ENCODE measurements at places on chromosomes 3 and 15. TPM values are rescaled to one million over a fixed set of nuclear protein-coding genes. Genes with fewer than 3 reads are reported as not detected.
A peak's percentile ranks its signal among the peaks of the same experiment; 100 is the strongest.

Gene TUSC7
- not detected for total RNA-seq

Gene SPINT1
- total RNA-seq = 0.55 TPM

Gene LYSMD2
- total RNA-seq = 4.2 TPM

Gene WWTR1
- total RNA-seq = 39.1 TPM

Gene HIGD1A
- 377 TPM for total RNA-seq

Gene FBLN2
- total RNA-seq = 56.7 TPM

Gene FEZF2
- not detected for total RNA-seq

Gene PDHB
- 195 TPM for total RNA-seq

Gene CPNE4
- total RNA-seq = 17.9 TPM

Gene AMIGO3
- total RNA-seq = not detected

Gene DPPA2
- total RNA-seq = not detected

Gene SERPINI1
- total RNA-seq = 10.6 TPM

Gene THAP10
- 5.6 TPM for total RNA-seq

DNA sequence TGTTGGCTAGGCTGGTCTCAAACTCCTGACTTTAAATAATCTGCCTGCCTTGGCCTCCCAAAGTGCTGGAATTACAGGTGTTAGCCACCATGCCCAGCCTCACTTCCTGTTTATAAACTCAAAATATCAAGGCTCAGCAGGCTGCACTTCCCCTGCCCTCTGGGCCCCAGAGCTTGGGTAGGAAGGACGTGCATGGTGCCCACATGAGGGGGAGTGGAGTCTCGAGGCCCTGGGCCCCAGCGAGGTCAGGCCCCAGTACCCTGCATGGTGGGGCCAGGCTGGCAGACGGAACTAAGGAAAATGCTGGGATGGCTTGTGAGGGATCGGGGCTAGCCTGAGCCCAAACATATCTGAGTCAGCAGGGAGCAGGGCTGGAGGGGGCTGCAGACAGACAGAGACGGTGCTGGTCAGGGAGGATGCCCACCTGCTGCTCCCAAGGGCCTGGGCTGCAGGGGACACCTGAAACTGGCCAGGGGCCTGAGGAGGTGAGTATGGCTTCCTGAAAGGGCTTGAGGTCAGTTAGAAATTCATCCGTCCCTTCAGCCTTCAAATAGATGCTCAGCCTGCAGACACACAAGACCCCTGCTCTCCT is 5.1 kb downstream of the SPTBN5 start:
- DNase-seq = no peak

- peak; percentile 83 for DNase-seq
Measured at GRCh38 chr15:73800662-73801345, 47.7 kb upstream of the INSYN1 start.

DNA sequence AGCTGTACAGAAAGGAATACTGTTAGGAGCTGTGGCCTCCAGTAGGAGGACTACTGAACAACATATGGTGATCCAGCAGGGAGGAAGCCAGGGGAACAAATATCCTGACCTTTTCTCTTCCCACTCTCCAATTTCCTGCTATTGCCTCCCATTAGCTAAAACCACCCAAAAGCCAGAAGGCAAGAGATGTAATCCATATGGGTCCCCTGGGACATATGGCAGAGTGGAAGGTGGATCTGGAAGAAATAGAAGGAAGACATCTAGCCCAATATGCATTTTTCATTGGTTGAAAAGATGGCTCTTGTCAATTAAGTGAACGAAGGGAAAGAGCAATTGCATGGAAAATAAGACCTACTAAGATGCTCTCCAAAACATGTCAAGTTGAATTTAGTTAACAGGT is 167.2 kb downstream of the CNTN3 start:
- DNase-seq = no peak

- DNase-seq = no peak
Measured at GRCh38 chr3:149368201-149368673, 9.2 kb downstream of the TM4SF1 start.

GRCh38 chr3:128311441-128311844 is 155.2 kb downstream of the DNAJB8 start:
- DNase-seq = peak; percentile 71

DNA sequence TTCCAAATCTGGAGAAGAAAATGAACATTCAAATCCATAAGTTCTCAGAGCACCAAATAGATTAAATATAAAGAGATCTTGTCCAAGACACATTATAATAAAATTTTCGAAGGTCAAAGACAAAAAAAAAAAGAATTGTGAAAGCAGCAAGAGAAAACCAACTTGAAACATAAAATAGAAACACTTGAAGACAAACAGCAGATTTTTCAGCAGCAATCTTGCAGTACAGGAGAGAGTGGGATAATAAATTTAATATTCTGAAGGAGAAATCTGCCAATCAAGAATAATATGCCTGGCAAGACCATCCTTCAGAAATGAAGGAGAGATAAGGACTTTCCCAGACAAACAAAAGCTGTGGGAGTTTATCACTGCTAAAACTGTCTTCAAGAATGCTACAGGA is 150.5 kb upstream of the COL8A1 start:
- DNase-seq = no peak

DNA sequence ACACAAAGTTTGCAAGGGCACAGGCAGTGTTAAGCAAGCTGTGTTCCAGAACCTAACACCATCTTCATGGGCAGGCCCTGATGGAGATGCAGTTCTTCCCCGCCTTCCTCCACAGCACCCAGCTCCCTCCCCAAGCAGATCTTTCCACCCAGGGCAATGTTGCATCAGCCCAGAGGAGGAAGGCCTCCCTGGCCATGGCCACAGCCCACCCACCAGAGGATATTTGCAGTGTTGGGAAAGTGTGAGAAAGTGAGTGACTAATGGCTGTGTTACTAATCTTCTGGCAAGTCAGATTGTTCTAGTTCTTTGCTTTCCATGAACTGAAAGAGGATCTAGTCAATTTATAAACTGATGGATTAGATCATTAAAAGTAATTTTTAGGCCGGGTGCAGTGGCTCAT is 42.0 kb upstream of the ATP10A start:
- no peak for DNase-seq

GRCh38 chr3:31288641-31289100 is 244.1 kb upstream of the STT3B start:
- peak; percentile 21 for DNase-seq

- no peak for DNase-seq
Measured at GRCh38 chr3:147449669-147450068, 40.5 kb downstream of the ZIC1 start.

DNA sequence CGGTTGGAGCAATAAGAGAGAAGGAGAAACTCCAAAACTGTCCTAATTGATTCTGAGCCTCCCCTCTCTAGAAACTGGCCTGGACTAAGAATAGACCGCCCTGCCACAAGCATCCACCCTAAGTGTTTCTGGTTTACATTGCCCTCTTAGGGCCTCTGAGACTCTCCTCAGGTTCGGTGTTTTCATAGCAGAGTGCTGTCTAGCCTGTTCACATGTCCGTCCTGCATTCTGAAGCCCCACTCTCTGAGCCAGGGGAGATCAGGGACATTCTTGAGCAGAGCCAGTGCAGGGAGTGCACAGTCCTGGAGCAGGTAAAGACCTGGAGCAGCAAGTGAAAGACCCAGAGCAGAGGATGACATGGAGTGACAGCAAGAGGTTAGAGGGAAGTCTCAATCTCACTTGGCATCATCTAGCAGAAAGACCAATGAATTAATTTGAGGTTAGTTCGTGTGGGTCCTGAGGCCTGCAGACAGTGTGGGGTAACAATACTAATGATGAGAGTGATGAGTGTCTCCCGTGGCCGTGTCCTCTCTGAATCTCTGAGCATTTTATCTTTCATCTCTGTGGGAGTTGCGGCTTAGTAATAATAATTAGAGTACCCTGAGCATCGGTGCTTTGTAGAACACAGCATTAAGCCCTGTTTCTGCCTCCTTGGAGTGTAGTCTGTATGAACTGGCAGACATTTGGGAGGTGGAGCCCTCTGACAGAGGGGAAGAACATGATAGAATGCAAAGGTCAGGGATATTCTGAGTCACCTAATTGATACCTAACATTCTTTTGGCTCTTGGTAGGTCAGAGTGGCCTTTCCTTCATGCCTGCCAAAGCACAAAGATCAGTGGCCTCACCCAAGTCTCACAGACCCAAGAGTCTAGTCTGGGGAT is 24.6 kb downstream of the MAPKBP1 start:
- no peak for DNase-seq

GRCh38 chr15:64865998-64866520 is 24.3 kb downstream of the PLEKHO2 start:
- DNase-seq = no peak

GRCh38 chr3:183555541-183556081 is at the start of gene KLHL6:
Gene KLHL6 (minus strand): TSS chr3:183555706. CDS start chr3:183555653, 53 bp downstream.
- DNase-seq = peak; percentile 46

DNA sequence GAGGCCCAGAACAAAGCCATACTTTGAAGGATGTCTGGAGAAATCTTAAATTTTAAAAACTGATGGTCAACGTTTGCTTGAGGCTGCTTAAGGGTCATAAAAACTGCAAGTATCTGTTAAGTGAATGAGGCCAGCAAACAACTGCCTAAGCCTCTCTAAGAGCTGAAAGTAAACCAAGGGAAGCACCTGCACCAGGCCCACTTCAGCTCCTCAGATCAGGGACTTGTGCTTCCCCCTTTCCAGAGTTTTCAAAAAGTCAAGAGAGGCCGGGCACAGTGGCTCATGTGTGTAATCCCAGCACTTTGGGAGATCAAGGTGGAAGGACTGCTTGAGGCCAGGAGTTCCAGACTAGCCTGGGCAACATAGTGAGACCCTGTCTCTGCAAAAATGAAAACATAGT is 9.1 kb downstream of the FBXL22 start:
- no peak for DNase-seq

GRCh38 chr3:9028134-9028533 is 64.9 kb upstream of the RAD18 start:
- DNase-seq = peak; percentile 95

GRCh38 chr3:128933922-128934253 is 54.5 kb downstream of the ACAD9 start:
- no peak for DNase-seq

DNA sequence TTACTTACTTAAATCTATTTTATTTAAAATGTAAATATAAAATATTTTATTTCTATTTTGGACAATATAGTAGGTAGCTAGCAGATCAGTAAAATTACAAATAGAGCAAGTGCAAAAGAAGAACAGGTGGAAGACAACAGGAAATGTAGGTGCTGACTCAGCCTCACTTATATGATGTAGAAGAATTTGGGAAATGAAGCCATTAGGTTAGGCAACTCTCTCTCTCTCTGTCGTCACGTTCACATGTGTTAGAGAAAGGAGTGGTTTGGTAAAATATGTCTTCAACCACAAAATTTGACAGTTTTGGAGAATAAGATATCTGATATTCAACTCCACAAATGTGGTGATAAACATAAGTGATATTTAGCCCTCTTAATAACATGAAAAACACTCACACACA is 532.5 kb upstream of the KCNMB2 start:
- no peak for DNase-seq

DNA sequence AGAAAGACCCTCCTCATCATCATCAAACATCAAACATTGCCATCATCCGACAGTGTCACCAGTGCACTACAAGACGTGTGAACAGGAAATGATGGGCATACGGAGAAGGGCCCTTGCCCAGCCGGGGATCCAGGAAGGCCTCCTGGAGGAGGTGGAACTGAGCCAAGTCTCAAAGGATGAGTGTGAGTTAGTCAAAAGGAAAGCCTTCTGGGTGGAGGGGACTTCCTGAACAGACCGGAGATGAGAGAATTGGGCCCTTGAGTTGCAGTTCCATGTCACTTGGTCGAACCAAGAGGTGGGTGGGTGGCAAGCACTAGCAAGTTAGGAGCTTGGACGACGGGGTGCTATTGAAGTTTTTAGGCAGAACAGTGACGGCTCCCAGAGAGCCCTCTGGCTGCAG is 8.5 kb downstream of the SEMA4B start:
- no peak for DNase-seq

GRCh38 chr15:64571857-64572291 is 111.5 kb downstream of the ZNF609 start:
- DNase-seq = no peak

DNA sequence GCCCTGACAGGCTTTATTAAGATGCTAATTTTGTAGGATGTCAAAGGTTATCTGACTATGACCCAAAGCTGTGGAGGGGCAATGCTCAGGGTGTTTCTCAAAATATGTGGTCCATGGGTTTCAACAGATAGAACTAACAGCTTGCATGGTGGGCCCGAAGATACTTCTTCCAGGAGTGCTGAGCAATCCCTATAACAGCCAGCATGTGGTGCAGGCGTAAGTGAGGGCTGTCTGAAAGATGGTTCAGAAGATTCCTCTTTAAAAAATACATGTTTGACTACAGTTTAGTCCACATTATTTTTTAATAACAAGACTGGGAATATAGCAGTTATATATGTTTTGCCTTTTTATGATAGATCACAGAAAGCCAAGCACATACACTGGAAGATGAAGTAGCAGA is 7.6 kb downstream of the SCG3 start:
- DNase-seq = no peak

GRCh38 chr3:120625159-120625586 is 29.0 kb downstream of the NDUFB4 start:
- no peak for DNase-seq

DNA sequence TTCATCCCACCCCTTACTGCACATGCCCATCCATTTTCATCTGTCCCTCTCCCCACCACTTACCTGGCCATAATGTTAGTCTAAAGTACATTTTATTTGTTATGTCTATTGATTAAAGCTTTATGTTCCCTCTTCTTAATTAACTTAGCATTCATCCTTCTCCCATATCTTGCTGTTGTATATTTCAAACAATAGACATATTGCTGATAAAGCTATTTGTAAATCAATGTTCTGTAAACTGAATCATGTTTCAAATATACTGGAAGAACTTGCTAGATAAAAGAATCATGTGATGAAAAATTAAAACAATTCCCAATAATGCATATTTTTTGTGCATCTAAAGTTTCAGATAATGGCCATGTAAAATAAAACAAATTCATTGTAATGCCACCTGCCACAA is 249.2 kb downstream of the IGSF11 start:
- no peak for DNase-seq

DNA sequence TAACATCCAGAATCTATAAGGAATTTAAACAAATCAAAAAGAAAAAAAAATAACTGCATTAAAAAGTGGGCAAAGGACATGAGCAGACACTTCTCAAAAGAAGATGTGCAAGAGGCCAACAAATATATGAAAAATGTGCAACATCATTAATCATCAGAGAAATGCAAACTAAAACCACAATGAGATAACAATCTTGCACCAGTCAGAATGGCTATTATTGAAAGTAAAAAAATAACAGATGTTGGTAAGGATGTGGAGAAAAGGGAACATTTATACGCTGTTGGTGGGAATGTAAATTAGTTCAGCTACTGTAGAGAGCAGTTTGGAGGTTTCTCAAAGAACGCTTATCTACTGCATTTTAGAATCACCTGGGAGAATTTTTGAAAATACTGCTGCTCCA is 186.1 kb downstream of the OTOL1 start:
- no peak for DNase-seq

GRCh38 chr15:87944050-87944449 is 312.5 kb downstream of the NTRK3 start:
- DNase-seq = no peak

Data from left ventricle myocardium inferior (tissue), 1 donor.